Astrocyte of the cerebellum (primary cell): ENCODE measurements at places on chromosomes 7 and 10.

DNA sequence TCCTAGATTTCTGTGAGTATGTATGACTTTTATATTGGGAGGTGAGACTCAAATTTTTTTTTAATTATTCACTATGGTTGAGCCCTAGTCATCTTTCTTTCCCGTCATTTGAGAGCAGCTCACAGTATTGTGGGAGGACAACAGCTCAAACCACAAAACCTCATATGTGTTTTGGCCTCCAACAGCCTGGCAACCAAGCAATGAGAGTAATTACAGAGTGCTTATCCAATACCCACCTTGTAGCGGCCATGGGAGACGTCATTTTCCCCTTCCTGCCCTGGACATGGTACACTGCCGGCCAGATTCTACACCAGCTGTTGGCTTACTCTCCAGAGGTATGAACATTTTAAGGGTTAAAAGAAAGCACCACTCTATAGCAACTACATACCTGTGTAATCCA, 49.1 kb downstream of the DOCK4 start:
- DNase-seq = peak; percentile 95

DNA sequence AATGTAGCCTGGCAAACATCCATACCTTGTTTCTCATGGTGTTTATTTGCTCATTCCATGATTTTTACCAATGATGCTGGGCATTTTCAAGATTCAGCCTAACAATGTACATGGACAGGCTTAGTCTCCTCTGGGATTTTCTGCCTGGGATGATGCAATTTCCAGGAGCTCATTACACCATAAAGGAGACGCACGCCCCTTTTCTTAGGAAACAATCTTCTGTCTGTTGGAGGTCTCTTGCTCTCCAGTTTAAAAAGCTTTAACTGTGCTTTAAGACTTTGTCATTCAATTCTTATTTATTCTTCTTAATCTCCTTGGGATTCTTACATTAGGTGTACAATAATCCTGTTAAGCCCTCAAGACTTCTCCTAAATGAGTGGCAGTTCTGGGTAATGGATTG, 150.3 kb upstream of the NRP1 start:
- DNase-seq = no peak

GRCh38 chr7:100434297-100435144, 1.8 kb downstream of the PPP1R35 start:
- no peak for DNase-seq

- DNase-seq = no peak
These were observed 8.3 kb downstream of the TSPAN14 start for GRCh38 chr10:80462299-80462980.

- DNase-seq = peak; percentile 59
These were observed 75.7 kb upstream of the CCDC71L start for GRCh38 chr7:106736508-106737201.

DNA sequence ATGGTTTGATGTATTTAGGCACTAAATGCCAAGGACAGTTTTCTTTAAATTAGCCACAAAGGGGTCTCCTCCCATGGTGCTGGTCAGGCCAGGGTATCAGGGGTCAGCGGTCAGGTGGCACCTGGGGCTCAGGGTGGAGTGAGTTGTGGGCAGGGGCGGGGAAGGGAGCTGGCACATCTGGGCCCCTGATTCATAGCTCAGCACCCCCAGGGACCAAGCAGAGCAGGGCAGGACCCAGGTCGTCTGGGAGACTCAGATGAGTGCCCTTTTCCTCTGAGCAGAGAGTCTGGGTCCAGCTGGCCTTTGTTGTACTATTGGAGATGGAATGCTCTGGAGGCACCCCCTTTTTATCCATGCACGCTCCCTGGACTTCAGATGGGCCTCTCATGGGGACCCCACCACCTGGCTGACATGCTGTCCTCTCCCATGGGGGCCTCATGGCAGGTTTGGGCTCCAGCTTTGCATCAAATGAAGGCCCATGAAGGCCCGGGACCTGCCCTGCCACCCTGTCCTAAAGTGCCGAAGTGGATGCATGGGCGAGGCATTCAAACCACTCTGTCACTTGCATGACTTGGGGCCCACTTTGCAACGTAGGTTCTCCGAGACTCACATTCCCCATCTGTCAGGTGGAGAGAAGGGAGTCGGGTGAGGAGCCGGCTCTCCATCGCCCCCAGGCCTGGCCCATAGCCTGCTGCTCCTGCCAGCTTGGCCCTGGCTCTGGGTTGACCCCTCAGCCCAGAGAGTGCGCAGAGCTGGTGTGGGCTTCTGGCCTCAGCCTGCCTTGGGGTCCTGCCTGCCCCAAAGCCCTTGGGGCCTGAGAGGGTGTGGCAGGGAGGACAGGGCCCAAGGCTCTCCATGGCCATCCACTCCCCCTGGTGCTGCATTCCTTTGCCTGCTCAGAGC, 66.4 kb downstream of the RAMP3 start:
- DNase-seq = no peak

GRCh38 chr10:120948889-120949608, 97.9 kb downstream of the WDR11 start:
- DNase-seq = peak; percentile 39

DNA sequence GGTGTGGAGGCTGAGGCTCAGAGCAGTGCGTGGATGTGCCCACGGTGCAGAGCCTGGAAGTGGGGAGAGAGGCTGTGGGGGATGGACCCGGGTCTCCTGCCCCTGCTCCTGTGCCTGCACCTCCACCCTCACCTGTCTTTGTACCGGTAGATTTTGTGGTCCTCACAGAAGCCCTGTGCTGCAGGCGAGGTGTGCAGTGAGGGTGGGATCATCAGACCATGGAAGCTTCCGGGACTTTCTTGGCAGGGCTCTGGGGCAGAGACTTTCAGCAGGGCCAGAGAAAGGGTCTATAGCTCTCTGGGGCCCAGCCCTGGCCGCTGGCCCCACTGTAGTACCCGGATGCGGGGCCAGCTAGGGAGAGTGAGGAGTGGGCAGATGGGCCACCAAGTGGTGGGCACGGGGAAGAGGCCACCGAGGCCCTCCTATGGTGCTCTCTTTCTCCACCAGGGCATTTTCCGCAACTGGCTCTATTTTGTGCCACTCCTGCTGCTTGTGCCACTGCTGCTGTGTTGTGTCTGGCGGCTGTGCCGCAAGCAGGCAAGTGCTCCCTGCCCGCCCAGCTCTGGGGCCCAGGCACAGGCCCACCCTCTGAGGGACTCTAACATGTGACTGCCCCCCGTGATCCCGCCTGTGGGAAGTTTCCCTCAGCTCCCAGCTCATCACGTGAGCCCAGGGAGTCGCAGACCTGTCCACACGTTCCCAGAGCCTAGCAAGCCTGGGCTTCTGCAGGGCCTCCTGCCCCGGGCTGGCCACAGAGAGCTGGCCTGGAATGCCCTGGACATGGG, 22.1 kb downstream of the ANTXRL start:
- DNase-seq = no peak

DNA sequence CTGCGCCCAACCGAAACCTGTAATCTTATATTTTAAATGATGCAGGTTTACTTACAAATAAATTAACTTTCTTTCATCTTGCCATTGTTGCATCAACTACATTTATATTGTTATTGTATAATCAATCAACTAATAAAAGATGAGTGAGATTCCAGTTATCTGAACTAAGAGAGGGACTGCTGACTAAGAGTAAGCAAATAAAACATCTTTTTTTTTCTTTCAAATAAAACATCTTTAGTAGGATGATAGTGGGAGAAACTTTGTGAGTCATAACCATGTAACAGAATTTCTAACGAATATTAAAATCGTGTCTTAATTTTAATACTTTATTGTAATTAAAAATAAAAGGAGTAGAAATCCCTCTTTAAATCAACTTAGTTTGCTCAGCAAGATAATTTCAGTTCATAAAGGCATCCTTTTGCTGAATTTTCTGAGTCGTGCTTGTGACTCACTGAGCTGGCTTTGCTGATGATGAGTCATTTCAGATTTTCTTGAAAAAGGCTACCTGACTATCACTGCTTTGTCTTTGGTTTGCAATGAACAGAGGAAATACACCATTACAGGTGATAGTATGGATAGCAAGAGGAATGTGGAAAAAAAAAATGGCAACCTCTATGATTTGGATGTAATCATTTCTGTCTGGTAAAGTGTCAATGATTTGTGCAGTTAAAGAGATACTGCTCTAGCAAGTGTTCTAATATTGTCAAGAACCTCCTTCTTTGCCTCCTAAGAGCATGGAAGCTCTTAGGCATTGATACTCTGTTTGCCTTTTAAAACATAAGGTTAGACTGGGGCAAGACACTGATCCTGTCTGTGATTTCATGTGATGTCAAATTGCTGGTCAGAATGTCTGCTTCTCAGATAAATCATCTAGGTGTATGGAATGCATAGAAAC, 119.5 kb downstream of the GPR158 start:
- DNase-seq = peak; percentile 15

DNA sequence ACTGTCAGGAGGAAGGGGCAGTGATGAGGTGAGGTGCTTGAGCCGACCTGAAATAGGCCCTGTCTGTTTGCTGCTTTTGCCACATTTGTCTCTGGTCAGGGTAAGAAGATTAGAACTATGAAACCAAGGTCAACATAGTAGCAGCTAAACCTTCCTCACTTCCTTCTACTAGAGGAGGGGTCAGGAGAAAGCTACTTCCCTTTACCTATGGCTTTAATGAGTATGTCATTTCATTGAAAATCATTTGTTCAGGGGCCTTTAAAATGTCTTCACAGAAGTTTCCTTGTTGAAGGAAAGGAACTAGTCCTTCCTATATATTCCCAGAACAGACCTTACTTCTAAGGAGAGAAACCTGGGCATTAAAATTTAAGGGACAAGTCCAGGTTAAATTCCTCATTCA, 19.0 kb downstream of the HYAL4 start:
- no peak for DNase-seq

DNA sequence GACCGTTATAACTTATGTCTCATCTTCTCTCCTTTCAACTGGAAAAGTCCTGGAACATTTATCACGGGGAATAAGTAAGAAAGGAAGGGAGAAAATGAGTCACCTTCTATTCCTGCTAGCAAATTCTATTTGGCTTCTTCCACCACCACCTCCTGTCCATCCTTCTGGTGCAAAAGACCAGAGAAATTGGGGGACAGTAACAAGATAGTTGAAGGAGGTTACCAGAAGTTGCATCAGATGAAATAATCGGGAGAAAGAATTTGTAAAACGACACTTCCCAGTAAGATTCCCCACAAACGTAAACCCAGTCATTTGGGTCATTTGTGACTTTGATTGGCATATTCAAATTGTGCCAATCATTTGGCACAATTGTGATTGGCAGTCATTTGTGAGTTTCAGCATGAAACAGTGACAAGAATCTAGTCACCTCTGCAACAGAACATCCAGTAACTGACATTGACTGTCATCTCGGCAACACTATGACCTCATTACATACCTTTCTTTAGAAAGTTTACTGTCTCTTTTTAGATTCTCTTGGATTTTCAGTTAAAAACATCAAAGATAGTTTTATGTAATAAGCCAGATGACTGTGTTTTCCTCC, 51.3 kb upstream of the PIK3CG start:
- no peak for DNase-seq

- DNase-seq = no peak
These were observed 19.3 kb downstream of the MYO1G start for GRCh38 chr7:44959433-44959951.

GRCh38 chr10:113849140-113849803, 4.6 kb downstream of the DCLRE1A start:
- DNase-seq = no peak

- DNase-seq = no peak
These were observed 64.4 kb downstream of the HBP1 start for GRCh38 chr7:107233174-107233573.

GRCh38 chr10:10794791-10795191, 222.9 kb upstream of the CELF2 start:
- DNase-seq = peak; percentile 94

GRCh38 chr7:80453699-80454340, 58.0 kb downstream of the GNAT3 start:
- peak; percentile 6 for DNase-seq

DNA sequence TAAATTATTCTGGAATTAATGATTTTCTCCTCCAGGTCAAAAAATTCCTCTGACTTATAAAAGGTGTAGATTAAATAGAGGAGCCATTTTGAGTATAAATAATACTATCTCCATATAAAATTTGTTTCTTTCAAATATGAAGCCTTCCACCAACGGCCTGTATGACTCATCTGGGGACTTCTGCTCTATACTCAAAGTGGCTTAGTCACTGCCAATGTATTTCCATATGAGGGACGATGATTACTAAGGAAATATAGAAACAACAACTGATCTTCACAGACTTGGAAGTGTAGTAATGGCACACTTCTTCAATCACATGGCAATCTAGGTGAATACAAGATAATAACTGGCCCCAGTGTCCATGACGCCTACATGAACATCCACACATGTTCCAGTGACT, 335.6 kb upstream of the HGF start:
- DNase-seq = no peak

GRCh38 chr7:150668472-150668911, 17.0 kb upstream of the GIMAP2 start:
- DNase-seq = no peak

DNA sequence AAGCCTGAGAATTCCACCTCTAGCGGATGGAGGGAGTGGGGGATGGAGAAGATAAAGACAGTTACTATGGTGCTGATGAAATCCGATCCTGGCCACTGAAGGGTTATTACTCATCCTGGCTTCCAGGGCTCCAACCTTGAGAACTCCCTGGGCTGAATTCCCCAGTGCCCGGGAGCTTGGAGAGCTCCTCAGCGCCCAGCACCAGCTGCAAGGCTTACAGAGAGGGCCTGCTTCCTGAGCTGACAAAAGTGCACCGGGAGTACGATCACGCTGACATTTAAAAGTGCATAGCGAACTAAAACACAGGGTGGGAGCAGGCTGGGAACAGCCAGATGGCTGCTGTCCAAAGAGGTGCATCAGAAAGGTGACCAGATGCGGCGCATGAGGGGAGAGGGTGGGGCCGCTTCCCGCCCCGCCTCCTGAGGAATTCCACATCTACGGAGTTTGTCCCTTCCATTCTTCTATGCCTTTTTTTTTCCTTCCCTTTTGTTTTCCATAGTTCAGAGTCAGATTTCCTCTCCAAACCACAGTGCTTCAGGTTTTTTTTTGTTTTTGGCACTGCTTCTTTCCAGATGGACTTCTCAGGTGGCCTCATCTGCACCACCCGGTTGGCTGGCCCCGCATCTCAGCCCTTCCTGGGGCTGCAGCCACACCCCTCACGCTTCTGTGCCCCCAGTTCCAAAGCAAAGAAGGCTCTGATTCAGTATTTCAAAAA, 62.4 kb upstream of the MKRN1 start:
- DNase-seq = peak; percentile 78

DNA sequence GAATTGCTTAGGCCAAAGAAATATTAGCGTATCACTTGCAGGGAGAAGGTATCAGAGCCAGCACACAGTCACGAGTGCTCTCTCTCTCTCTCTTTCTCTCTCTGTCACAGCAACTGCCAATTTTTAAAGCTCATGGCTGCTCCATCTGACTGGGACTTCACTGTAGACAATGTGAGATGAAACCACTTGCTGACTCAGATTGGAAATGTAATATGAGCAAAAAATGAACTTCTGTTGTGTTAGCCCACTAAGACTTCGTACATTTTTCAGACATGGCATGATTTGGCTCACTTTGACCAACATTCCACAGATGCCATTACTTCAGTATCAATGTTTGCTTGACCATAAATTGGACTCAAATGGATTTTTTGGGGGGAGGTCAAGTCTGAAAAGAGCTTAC, 68.1 kb downstream of the DGKB start:
- DNase-seq = peak; percentile 42
